ENCODE measurements at places on chromosomes 4 and X. TPM values are rescaled to one million over a fixed set of nuclear protein-coding genes. Genes with fewer than 3 reads are reported as not detected.

GRCh38 chrX:125262836-125263235, 56.8 kb upstream of the TEX13C start:
- no peak for DNase-seq

DNA sequence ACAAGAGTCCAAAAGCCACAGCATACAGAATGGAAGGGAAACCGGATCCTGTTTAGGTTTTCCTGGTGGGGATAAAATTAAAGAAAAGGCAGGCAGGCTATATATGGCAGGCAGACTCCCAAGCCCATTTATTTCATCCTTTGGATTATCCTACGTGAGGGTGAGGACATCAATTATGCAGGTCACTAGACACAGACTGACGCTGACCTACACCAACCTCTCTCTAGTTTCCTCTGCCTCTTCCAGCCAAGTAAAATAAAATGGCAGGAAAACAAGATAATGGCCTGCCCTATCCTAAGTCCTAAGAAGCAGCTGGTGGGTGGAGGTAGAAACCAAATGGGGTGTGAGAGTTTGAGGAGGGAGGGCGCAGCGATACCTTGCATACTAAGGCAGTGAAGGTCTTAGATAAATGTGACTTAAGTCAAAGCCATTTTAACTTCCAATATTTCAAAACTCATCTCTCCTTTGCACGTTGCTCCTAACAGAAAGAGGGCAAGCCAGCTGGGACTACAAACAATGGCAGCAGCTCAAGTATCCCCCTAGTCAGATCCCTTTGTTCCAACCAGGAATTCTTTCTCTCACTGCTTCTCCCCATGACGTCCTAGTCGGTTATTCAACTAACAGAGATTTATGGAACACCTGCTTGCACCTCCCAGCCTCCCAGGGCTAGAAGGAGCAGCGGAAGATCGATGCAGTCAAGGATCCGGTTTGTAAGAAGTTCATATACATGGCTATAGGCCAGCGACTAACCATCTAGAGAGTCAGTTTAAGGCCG, 72.8 kb downstream of the IRF2 start:
- DNase-seq, result peak; percentile 5

GRCh38 chr4:15920723-15921591, 17.6 kb downstream of the FGFBP1 start:
- no peak for DNase-seq

GRCh38 chr4:11070813-11071212, 357.9 kb downstream of the HS3ST1 start:
- no peak for DNase-seq

DNA sequence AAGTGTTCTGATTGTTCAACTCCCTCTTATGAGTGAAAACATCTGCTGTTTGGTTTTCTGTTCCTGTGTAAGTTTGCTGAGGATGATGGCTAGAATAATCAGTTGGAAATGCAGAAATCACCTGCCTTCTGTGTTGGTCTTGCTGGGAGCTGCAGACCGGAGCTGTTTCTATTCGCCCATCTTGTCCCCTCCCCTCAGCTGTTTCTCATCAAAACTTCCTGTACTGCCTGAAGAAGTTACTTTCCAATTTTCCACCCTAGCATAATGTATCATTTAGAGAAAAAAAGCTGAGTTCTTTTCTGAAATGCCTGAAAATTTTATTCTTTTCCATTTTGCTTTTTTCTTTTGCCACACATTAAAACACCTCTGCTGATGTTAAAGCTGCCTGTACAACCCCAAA, 167.6 kb downstream of the TEX13A start:
- DNase-seq, result no peak

GRCh38 chrX:13990126-13990800, 39.4 kb downstream of the GEMIN8 start:
- DNase-seq, result no peak

DNA sequence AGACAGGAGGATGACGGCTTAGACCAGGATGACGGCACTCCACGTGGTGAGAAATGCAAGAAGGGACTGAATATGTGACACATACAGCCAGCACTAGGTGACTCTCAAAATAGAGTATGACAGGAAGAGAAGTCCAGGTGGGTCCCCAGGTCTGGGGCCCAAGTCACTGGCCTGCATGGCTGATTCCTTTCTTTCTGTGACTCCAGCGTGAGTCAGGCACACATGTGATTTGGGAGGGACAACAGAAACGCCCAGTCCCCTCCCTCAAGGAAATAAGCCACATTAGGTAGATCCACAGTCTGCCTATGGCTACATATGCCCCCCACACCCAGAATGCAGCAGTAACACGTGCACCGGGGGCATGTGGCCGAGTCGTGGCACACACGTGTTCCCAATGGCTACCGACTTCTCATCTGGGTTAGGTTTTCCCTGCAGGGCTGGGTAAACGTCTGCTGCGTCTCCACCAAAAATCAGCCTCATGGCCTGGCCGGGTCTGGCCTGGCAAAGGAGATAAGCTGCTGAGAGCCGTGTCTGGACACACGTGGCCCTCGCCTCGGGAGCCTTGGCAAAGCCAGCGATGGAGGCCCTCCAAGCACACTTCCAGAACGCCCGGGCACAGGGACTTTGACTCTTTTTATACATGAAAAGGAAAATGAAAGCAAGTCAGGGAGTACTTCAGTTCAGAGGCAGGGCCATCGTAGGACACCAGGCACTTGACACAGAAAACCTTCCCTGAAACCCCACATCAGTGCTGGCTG, 19.3 kb downstream of the SEL1L3 start:
- no peak for DNase-seq

- DNase-seq, result no peak
These were observed 28.6 kb upstream of the NAF1 start for GRCh38 chr4:163195247-163195765.

- no peak for DNase-seq
These were observed 516 bp upstream of the ZIC3 start for GRCh38 chrX:137565318-137565904.

GRCh38 chr4:48172651-48173050, 38.6 kb upstream of the TXK start:
- DNase-seq, result no peak

DNA sequence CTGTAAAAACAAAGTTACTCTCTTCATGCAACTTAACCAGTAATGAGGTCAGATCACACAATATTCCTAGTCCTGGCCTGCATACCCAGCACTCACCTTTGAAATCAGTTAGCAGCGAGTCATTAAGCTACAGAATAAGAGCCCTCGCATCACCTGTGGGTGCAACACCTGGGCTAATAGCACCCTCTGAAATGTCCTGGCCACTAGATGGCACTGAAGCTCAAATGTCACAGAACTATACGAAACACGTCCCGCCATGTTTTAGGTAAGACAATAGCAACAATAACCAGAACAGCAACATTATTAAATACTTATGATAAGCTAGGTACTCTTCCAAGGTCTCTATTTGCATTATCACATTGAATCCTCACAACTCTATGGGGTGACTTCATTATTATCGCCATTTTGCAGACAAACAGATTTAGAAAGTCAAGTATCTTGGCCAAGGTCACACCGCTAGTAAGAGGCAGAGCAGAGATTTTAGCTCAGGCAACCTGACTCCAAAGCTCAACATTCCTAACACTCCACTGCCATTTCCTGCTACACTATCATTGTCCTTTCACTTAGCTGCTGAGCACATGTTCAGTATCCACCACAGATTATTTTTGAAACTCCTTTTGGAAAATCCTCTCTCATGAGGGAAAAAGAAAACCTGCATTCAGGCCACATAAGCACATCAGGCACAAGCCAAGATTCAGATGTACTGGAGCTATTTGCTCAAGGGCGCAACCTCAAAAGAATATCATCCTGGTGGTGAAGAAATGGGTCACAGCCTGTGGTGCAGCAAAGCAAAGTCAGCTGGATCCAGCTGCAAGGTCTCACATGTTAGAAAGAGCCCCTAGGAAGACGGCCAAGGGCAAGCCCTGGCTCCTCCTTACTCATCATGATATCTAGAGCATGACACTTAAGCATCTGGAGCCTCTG, 59.5 kb upstream of the KDR start:
- DNase-seq, result no peak

Gene UGT2B17
- not detected for total RNA-seq

Gene CXCL13
- total RNA-seq, result not detected

Gene CLNK
- total RNA-seq, result not detected

Gene MXRA5
- total RNA-seq, result 1.3 TPM

Gene INTS6L
- total RNA-seq, result 19.0 TPM

Gene APELA
- 0.18 TPM for total RNA-seq

Gene TIGD4
- 3.9 TPM for total RNA-seq

Gene PORCN
- 14.2 TPM for total RNA-seq

All from neural crest cell (in vitro differentiated cells).